ENCODE measurements at places on chromosomes 3 and 15.

DNA sequence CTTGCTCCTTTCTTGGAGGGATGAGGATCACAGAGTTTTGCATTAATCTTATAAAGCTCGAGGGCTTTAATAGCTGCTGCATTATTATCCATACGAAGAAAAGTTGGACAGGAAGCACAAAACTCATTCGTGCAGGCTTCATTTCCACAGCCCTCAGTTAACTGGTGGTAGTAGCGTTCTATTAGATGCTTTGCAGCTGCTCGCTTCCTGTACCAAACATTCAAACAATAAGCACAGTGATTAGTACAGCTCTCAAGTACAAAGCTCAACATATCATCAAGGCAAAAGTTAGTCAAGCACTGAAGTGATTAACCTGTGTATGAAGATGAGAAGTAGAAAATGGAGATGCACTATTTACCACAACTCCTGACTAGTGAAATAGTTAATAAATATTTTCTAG, 63.3 kb downstream of the UBE3A start:
- DNase-seq = no peak

- DNase-seq = no peak
These were observed 8.2 kb upstream of the LCTL start for GRCh38 chr15:66573719-66574595.

- no peak for DNase-seq
These were observed 240.4 kb downstream of the RBMS3 start for GRCh38 chr3:29521293-29521692.

DNA sequence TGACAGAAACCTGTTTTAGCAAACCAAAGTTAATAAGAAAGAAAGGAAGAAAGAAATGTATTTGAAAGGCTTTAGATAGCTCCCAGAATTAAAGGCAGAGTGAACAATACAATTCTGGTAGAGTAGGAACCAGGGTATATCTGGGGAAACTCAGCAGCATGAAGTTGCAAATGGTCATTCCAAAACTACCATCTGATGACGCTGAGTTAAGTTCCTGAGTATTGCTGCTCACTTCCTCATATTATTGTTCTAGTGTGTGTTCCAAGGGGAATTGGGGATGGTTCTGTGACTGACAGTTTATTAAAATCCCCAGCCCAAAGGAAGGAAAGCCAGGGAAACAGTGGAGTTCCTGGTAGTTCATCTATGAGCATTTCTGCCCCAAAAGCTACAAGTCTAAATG, 88.3 kb upstream of the FRMD4B start:
- no peak for DNase-seq

GRCh38 chr3:183555541-183556081, at the start of gene KLHL6:
Gene KLHL6 (minus strand): TSS chr3:183555706. CDS start chr3:183555653, 53 bp downstream.
- DNase-seq = peak; percentile 23

- DNase-seq = no peak
These were observed 51.0 kb upstream of the EIF1B start for GRCh38 chr3:40258555-40258954.

DNA sequence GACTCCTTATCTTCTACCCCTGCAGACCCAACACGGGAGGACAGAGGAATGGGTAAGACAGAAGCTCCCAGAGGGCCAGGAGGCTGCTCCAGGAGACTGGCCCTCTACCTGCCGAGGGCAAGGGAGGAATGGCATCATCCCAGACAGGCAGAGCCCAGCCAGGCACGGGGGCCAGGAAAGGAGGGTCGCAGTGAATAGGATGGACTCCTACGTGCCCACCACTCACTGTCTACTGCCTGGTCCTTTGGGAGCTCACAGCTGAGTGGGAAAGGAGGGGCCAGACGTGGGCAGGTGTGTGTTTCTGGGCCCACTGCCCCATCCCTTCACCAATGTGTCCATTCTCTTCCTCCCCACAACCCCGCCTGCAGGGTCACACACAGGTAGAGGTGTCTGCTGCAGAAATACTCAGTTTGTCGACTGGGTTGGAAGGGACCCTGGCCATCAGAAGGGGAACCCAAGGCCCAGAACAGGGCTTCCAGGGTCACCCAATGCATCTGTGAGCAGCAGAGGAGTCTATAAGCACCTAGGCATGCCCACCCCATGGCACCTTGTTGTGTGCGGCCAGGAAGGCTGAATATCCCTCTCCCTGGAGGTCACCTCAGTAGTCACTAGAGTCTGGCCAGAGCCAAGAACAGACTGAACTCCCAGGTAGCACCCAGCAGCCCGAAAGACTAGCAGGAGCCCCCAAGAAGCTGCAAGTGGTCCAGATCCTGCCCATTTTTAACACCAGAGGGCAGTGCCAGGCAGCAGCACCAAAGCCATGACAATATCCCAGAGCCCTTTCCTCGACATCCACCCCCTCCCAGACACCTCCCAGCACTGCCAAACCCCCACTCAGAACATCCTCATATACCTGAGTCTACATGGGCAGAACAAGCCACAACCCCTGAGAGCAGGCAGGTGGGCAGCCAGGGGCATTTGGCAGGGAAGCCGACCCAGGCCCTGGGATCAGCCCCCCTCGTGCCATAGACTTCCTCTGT, 24.0 kb downstream of the TKT start:
- no peak for DNase-seq

DNA sequence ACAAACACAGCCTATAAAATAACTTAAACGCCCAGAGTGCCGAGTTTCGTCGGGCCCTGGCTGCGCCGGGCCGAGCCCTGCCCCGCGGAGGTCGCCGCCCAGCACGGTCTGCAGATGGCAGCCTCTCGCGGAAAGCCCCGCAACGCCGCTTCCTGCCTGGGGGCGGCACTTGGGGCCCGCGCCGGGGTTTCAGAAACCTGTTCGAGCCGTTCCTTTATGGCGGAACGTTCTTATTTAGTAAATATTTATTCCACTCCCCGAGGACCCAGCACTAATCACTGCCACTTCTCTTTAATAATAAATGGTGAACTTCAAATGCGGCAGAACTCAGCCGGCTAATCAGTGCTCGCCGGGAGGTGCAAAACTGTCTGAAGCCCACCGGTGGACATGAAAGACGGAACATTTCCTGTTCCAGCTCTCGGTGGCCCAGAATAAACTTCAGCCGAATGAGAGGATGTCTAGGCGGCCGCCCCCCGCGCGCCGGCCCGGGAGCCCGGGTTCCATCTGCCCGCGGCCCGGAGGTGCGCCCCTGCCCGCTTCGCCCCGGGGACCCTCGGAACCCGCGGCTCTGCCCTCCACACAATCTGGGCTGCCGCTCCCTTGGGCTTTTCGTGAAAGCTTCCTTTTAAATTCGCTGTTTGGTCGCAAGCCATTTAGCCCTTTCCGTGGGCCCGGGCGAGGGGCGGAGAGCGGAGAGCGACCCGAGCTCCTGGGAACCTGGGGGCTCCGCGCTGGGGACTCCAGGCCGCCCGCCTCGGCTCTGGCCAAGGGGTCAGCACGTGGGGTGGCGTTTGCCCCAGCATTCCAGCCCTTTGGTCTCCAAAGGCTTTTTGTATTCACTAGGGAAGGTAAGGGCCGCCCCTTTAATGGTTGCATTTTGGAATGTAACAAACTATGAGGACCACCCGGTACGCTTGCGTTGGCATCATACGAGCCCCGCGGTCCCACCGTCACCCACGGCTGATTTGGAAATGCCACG, 110.8 kb upstream of the ATP11B start:
- DNase-seq = peak; percentile 26

DNA sequence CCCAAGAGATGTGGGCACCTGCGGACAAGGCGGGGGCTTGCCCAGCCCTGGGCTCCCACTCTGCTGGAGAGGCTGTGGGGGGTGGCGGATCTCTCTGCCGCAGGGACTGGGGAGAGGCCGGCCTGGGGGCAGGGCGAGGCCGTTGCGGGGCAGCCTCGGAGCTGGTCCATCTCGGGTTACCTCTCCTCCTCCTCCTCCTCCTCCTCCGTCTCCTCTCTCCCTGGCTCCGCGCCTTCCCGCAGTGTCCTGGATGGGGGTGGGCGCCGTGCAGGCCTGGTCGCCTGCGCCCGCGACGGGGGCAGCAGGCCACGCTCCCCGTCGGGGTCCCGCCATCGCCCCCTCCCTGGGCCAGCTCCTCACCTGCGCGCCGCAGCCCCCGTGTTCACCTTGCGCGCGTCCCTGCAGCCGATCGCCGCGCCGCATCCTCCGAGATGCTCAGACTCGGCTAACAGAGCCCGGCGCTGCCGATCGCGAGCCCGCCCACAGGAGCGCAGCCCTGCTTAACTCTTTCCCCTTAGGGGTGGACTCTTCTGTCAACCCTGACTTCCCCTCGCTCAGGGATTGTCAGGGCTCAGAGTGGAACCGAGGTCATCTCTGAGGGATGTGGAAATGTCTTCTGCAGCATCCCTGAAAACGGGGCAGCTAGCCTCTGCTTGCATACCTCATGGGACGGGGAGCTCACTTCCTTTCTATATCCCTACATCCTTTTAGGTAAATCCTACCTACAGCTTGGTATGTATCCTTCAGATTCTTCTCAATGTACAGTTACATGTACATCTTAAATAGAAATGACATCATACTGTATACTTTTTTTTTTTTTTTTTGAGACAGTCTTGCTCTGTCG, at the start of gene PRRT3:
Gene PRRT3, minus strand, starts transcription at position 447 of the 844 bp plus-strand sequence. CDS start 2,293 bp downstream, outside the sequence.
- DNase-seq = peak; percentile 19

DNA sequence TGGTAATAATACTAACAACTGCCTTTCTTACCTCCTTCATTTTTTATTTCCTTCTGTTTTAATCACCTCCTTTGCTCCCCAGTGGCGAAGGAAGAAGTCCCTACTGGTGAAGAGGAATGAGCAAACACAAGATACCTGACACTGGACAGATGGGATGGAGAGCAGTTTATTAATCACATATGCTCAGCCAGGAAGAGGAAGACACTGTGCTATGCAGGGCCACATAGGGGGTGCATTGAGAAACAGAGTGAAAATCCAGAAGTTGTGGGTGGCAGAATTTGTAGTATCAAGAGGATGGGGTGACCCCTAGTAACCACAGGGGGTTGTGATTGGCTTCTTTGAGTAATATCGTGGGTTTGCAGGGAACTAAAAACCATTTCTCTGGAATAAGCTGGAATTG, 1041.9 kb downstream of the OTOL1 start:
- DNase-seq = no peak

- no peak for DNase-seq
These were observed 187.6 kb downstream of the EBLN2 start for GRCh38 chr3:73249047-73249446.

GRCh38 chr15:60208709-60209108, 189.1 kb downstream of the ANXA2 start:
- DNase-seq = no peak

DNA sequence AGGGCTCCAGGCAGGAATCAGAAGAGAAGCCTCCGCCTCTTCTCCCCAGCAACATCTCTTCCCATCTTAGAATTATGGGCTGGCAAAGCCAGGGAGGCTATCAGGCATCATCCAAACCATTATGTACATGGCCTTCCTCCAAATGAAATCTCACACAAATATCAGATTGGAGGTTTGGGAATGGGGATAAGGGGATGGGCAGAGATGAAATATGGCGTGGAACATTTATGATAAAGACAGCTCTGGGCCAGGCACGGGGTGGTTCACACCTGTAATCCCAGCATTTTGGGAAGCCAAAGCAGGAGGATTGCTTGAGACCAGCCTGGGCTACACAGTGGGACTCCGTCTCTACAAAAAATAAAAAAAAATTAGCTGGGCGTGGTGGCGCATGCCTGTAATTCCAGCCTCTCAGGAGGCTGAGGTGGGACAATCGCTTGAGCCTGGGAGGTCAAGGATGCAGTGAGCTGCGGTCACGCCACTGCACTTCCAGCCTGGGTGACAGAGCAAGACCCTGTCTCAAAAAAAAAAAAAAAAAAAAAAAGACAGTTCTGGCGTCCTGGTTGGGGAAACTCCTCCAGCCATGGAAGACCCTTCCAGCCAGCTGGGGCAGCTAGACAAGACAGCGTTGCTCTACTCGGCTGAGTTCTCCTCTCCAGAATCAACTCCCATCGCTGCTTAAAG, 36.6 kb downstream of the CPN2 start:
- DNase-seq = no peak

DNA sequence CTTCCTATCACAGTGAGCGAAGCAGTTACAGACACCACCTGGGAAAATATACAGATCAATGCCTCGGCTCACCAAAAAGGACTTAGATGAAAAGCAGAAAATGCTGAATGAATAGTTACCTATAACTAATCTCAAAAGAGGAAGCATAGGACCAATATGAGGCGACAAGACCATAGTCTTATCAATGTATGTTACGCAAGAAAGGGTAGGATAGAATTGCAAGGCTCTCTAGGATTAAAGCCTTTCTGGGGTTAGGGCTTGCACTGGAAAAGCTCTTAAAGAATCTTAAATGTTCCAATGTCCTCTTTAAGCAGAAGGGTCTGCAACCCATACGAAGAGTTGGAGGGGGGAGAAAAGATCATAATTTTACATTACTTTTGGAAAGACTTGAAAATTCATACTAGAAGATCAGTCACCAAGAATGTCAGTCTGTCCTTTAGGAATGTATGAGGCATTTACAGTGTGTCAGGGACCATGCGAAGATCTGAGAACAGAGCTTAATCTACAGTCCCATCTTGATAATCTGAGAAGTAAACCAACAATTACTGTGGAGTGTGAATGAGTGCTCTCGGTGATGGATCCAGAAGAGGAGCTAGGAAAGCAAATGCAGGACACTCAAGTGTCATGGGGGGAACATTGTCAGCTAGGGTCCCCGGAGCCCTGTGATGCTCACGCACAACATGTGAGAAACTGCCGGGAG, 185.9 kb downstream of the GREM1 start:
- no peak for DNase-seq

- no peak for DNase-seq
These were observed at the start of gene LIPH for GRCh38 chr3:185552358-185552877. Gene LIPH (minus strand): TSS chr3:185552588. CDS start chr3:185552471, 117 bp downstream.

GRCh38 chr3:100087198-100087597, 27.1 kb downstream of the FILIP1L start:
- no peak for DNase-seq

DNA sequence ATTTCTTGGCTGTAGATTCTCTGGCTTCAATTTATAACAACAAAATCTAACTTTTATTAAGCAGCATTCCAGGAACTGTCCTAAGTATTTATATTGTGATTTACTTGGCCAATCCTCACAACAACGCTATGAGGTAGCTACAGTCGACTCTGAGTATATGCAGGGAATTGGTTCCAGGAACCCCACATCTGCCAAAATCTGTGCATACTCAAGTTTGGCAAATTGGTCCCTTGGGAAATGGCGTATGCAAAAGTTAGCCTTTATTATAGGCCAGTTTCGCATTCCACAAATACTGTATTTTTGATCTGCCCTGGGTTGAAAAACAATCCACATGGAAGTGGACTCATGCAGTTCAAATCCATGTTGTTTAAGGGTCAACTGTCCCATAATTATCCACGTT, 53.9 kb downstream of the RAP2B start:
- DNase-seq = no peak

DNA sequence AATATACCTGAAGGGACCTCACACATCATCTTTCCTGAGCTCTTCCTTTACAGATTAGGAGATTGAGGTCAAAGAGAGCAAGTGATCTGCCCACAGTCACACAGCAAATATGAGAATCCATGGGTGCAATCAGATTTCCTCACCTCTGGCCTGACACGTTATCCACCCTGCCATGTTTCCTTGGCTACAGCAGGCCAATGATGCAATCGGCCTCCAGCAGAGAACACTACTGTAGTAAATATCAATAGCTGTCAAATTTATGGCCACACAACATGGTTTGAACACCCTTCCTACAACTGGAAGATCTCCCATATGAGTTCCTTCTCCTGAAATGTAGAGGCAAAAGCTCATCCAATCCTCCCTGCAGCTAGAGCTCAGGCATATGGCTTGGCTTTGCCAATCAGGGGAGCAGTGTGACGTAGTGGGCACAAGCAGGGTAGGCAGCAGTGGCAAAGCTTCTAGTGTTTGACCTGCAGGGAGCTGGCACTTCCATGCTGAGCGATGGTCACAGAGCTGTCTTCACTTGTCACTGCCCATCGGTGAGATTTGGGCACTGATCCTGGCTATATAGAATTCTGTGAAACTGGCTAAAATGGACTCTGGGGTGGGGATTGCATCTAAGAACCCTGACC, 271.3 kb downstream of the TJP1 start:
- no peak for DNase-seq

- DNase-seq = no peak
These were observed 211.0 kb downstream of the TNIK start for GRCh38 chr3:171249245-171249644.
